Heart left ventricle (tissue), 16 donors: ENCODE measurements at places on chromosomes 2 and 18. TPM values are rescaled to one million over a fixed set of nuclear protein-coding genes. Genes with fewer than 3 reads are reported as not detected.

GRCh38 chr18:36635414-36636096 lies 193.2 kb downstream of the TPGS2 start:
- no peak for DNase-seq

Gene TRIM43
- total RNA-seq, result not detected

GRCh38 chr18:79637181-79637920 lies 42.3 kb upstream of the CTDP1 start:
- no peak for DNase-seq

Gene GKN1
- not detected for total RNA-seq

DNA sequence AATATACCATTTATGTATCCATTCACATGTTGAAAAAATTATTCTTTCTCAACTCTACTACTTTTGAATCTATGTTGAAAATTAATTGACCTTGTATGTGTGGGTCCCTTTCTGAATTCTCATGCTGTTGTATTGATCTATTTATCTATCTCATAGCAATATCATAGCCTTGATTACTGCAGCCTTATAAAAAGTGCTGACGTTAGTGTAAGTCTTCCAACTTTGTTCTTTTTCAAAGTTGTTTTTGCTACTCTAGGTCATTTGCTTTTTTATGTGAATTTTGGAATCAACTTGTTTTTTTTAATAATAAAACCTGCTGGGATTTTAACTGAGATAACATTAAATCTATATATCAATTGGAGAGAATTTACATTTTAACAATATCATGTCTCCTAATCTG lies 52.2 kb upstream of the PAX3 start:
- no peak for DNase-seq

Gene THSD7B
- 0.17 TPM for total RNA-seq

DNA sequence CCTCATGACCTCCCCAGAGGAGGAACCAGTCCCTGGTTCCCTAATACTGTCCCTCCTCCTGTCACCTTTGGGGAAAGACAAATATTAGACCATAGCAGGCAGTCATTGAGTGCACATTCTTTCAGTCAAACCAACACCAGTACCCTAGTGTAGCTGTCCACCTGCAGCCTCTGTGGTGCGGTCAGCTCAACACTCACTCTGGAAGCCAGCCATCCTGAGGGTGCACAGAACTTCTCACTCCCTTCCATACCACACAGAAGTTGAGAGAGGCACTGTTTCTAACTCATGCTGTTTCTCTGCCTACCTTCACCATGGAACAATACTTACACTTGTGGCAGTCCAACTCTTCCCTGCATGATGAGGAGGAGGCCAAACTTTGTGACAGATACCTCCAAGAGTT lies 232.6 kb upstream of the FBXO11 start:
- DNase-seq, result no peak

GRCh38 chr18:47191961-47192360 lies 15.8 kb upstream of the IER3IP1 start:
- no peak for DNase-seq

GRCh38 chr2:236344446-236344845 lies 80.2 kb upstream of the ASB18 start:
- no peak for DNase-seq

DNA sequence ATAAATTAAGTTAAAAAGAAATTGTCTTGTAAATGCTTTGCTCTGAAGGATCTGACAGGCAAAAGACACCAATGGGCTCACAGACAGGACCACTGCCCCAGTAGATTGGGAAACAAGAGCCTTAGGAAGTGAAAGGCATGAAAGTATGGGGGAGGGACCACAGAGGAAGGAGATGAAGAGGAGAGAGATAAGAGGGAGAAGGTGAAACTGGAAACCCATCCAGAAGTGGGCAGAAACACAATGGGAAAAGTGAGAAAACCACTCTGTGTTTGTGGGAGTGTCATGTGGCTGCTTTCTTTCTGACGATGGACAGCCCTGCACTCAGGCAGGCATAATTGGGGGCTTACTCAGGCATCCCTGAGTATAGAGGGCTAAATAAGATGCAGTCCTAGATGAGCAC lies 101.5 kb upstream of the STON1 start:
- no peak for DNase-seq

- no peak for DNase-seq
These were observed 145.4 kb upstream of the ZNF804A start for GRCh38 chr2:184452907-184453306.

DNA sequence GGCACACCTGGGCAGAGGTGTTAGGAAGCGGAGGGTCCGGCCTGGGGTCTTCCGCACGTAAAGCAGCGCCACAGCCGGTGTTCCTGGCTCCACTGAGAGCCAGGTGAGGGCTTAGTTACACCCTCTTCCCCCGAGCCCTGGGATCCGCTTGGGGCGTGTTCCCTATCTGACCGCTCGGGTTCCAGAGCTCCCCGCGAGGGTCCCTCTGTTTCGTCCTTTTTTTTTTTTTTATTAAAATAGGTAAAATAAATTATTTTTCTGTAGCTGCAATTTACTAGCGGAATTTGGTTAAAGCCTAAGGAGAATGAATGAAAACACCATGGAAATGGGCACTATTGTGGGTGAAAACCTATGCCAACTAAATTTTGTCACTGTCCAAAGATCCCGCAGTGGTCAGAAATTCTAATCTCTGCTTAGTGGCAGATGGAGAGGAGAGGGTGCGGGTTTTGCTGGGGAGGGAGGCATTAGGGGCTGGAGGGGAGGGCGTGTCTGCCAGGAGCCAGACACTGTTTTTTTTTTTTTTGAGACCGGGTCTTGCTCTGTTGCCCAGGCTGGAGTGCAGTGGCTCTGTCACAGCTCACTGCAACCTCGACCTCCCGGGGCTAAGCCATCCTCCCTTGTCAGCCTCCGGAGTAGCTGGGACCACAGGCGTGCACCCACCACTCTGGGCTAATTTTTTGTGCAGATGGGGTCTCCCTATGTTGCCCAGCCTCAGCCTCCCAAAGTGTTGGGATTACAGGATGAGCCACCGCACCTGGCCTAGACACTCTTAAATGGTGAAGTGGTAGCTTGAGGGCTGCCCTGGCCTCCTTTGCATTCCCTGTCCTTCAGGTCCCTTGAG lies 834 bp downstream of the PDCL3 start:
- DNase-seq, result no peak

DNA sequence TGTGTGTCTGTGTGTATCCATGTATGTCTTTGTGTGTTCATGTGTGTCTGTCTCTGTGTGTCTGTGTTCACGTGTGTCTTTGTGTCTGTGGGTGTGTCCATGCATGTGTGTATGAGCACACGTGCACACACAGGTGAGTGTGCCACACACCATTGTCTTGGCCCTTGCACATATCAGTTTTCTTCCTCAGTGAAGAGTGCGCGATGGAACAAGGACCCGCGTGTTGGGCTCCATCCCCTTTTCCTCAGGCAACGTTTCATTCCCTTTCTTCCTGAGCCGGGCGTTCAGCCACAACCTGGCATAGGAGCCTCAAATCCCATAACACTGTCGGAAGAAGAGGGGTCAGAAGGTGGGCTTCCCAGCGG lies 74.3 kb downstream of the PTGR3 start:
- no peak for DNase-seq

Gene ZNF521
- 24.4 TPM for total RNA-seq

DNA sequence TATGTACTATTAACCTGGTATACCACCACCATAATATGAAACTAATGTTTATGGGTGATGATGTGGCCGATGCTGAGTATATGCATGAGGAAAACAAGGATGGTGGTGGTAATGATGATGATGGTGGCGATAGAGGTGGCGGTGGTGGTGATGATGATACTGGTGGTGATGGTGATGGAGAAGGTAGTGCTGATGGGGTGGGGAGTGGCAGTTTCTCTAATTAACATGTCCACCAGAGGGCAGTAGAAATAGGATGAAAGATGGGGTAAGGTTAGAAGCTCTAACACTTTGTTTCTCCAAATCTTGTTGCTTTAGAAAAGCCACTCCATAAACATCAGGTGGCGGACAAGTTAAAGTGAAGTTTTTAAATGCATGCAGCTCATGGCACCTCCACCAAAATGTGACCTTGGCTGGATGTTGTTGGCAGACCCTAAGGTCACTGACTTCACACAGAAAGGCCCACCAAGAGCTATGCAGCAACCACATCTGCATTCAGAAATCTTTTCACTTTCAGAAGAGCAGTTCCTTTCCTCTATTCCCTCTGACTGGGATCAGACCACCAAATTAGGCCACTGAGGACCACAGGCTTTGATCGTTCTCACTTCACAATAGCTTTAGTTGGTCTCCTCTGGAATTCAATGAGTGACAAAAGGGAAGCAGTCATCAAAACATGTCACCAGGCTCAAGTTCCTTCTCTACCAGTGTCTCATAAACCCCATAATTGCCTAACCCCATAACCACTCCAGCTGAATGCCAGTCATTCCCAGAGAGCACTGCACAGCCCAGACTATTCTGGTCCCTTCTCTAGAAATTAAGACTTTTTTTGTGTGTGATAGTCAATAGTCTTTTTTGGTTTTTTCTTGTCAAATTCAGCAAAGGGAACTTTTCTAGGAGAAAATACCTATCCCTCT lies 7.5 kb upstream of the BCL11A start:
- DNase-seq, result no peak

DNA sequence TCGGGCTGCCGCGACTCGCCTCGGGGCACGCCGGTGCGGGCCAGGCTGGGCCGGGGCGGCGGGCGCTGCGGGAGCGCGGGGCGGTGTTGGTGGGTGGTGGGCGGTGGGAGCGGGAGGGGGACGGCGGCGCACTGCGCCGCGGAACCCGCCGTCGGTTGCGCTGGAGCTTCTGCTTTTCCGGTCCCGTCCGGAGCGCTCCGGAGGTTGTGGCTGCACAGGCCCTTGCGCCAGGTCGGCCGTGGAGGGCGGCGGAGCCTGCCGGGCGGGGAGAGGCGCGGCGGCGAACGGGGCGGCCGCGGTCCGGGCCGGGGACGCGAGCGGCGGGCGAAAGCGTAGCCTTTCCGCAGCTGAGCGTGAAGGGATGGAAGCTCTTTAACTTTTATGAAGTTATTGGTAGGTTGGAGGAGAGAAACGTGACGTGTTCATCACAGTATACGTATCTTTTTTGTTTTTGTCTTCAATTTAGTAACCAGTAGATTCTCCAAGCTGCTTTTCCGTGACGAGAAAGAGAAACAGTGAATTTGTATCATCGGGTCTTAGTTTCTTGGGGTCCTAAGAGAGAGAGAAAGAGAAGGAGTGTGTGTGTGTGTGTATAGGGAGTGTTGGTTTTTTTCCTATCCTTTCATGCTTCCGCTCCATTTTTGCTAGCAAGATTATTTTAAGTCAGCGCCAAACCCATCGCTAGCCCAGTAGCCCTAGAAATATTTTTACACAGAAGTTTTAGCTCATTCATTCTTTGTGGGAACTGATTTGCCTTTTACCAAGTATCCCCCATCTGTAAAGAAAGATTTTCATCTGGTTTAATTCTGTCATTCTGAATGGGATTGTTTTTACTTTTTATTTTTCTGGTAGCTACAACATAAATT lies 535 bp downstream of the ATG4B start:
- DNase-seq, result no peak
